ENCODE measurements at places on chromosomes 13 and 19.

DNA sequence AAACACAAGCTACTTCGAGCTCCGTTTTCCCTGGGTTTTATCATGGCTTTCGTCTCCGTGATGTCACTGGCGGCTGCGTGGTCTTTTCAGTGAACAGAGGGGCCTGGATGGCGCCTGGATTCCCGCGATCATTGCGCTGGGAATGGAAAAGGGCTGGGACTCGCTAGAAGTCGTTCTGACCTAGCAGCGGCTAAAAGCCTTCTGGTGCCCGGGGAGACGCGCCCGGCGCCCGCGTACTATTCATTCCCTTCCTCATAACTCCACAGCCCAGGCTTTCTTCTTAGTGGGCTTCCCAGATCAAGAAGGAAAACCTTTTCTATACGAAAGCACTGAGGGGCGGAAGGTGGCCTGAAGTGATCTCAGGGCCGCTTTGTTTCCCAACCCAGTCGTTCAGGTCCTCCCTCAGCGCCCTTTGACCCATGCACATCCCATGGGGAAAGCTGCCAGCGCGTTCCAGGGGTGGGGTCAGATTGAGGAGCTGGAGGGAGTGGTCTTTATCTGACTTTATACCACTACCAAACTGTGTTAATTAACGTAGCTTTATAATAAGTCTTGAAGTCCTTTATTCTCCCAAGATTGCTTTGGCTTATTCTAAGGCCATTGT is 96.6 kb downstream of the ELF1 start:
- DNase-seq = no peak

DNA sequence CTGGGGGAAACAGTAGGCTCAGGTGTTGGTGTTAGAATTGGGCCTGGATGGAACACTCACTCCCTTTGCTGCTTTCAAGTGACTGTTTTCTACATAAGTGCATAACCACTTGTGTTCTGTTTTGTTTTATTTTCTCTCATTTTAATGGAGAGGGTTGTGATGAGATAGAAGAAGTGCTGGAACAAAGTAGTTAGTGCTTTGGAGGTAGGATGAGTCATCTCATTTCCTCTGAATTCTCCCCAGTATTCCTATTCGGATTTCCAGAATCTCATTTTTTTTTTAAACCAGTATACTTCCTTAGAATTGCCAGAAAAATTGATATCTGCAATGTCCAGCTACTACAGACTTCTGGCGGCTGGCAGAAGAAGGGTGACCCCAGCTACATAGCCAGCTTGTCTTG is 575.9 kb downstream of the MYO16 start:
- no peak for DNase-seq

DNA sequence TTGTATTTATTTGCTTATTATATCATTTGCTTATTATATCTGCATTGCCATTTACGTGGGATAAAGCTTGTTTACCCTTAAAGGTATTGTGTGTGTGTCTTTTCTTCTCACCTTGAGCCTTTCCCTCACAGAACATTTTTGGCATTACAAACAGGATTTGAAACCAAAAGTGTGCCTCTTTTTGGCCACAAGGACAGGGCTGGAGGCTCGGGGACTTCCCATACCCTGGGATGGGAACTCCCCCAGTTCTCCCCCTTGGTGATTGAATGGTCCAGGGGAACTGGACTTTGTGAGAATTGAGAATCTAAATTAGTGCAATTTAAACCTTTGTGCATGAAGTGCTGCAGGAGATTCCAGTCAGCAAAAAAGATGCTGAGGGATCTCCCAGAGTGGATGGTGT is 2.4 kb upstream of the ZNF506 start:
- no peak for DNase-seq

GRCh38 chr19:46368116-46368515 is 21.2 kb downstream of the PPP5C start:
- DNase-seq = no peak

GRCh38 chr19:30373593-30373992 is 1.4 kb downstream of the ZNF536 start:
- no peak for DNase-seq

DNA sequence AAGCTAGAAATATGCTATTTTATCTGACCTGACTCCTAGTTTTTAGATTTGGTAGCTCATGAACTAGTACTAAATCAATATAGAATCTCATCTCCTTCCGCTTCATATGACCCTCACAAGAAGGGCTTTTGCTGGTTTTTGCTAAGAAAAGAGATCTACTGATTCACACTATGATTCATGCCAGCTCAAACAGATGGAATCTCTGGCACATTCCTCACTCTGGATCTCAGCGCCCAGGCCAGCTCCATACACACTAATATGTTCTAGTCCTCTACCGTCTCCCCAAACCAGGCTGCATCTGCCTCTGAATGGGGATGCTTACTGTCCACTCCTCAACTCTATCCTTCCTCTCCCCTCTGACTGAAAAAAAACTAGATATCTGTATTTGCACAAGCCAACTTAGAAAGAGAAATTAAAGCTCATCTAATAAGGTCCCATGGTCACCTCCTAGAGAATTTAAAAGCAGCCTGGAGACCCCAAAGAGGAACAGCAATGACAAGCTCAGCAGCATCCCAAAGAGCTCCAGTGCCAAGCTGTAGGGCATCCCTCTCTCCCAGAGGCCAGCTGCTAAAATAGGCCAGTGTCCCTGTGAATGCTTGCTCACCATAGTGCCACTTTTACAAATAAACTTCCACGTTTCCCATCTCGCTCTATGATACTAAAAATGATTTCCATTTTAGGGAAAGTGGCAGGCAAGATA is 74.9 kb downstream of the LHFPL6 start:
- DNase-seq = no peak

GRCh38 chr13:65532231-65532630 is 1697.9 kb downstream of the PCDH9 start:
- no peak for DNase-seq

GRCh38 chr19:19540064-19540714 is 2.1 kb downstream of the CILP2 start:
- no peak for DNase-seq

GRCh38 chr13:99314640-99315176 is 7.5 kb upstream of the GPR183 start:
- no peak for DNase-seq

DNA sequence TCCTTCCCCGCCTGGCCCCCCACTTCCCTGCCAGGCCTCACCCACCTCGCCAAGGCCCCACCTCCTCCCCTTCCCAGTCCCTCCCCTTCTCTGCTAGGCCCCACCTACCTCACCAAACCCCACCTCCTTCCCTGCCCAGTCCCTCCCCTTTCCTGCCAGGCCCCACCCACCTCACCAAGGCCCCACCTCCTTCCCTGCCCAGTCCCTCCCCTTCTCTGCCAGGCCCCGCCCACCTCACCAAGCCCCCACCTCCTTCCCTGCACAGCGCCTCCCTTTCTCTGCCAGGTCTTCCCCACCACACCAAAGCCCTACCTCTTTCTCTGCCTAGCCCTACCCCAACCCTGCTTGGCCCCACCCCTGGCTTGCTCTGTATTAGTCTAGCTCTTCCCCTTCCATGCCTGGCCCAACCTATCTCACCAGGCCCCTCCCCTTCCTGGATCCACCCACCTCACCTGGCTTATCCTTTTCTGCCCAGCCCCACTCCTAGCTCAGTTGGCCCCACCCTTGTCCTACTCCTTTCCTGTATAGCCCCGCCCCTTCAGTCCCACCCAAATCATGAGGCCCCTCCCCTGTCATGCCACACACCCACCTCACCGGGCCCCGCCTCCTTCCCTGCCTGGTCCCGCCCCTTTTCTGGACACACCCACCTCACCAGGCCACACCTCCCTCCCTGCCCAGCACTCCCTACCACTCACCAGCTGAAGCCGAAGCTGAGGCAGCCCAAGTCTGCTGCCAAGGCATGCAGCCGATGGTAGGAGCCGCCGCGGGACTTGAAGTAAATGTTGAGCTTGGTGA is 16.2 kb downstream of the CERS1 start:
- no peak for DNase-seq

- no peak for DNase-seq
Measured at GRCh38 chr19:45443462-45444317, 20.0 kb upstream of the ERCC1 start.

DNA sequence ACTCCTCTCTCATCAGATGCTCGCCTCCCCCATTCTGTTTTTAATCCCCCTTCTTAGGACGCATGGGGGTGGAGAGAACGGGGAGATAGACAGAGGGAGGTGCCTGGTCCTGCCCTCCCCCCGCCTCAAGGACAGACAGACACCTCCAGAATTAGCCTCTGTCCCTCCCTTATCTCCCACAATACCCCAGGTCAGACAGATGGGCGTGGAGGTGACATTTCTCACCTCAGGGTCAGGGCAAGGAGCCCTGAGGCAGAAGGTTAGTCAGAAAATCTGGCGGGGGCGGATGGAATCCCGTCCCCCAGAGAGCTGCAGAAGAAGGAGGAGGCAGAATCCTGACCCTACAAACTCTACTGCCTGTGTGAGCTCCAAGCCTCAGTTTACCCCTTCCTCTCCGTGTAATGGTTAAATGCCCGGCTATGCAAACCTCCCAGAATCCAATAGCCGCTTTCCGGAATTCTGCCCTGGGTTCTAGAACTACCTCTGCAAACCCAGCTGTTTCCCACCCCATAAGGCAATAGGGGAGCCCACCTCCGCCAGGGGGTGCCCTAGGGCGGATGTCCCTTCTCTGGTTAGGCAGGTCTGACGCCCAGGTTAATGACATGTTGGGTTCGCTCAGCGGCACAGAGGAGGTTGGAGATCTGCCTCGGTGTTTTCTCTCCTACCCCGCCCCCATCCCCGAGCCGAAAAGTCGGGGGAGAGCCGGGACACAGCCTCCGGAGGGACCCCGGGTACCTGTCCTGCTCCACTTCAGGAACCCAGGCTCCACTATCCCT is 900 bp downstream of the PPP1R13L start:
- no peak for DNase-seq

DNA sequence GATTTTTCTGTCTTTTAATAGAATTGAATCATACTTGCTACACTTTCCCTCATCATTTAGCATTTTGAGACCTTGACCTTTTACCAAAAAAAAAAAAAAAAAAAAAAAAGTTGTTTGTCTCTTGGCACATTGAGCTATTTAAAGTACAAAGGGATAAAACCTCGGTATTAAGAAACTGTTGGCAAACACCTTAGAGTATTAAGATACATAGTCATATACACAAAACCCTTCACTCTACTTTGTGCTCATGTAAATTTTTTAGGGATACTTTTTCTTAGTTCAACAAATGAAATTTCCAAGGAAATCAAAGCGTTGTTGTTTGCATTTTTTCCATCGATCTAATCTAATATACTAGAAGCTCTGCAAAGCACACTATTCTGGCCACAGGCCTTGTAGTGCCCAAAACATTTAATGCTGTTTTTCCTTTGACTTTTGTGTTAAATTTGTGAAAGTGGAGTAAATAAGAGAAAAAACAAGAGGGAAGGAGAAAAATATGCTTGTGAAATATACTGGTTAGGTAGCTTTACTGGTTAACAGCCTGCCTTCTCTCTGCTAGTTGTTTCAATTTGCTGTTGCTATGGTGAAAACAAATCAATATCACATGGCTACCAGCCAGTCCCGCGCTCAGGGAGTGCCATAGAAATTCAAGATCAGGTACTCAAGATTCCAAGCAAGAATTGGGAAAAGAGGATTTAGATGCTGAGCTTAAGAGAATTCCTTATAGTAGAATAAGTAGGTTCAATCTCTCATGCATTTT is 2.6 kb downstream of the MBNL2 start:
- DNase-seq = no peak

Data from stimulated activated CD4-positive, alpha-beta T cell treated with anti-CD3 and anti-CD28 coated beads, Interleukin-1b, Interleukin-23, amount 100 ng/mL, for 1 hour (primary cell).